ENCODE measurements at places on chromosomes 3 and 15. TPM values are rescaled to one million over a fixed set of nuclear protein-coding genes. Genes with fewer than 3 reads are reported as not detected.

DNA sequence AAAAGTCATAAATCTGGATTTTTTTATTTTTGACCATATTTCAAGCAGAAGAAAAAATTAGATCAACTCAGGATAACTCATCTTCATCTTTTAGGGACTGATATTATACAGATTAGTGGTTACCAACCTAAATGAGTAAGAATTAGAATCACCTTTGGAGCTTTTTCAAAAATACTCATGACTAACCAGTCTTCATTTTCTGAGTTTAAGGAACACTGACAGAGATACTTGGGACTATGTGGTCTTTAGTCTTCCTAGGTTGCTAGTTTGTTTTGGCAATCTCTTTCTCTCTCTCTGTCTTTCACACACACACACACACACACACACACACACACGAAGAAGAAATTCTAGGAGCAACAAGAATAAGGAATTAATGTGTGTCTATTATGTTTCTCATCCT is 50.1 kb downstream of the TMOD3 start:
- no peak for DNase-seq

GRCh38 chr3:115217292-115217677 is 70.2 kb upstream of the ZBTB20 start:
- DNase-seq = no peak

DNA sequence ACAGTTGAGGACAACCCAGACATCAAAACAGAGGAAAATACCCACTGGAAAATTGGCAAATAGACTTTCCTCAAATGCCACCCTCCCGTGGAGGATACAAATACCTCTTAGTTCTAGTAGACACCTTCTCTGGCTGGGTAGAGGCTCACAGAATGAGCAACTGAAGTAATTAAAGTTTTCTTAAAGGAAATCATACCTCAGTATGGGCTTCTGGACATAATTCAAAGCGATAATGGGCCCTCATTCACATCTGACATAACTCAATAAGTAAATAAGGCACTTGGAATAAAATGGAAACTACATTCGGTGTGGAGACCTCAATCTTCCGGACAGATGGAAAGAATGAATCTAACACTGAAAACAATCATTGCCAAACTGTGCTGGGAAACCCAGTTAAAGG is 115.2 kb upstream of the PLCL2 start:
- DNase-seq = no peak

DNA sequence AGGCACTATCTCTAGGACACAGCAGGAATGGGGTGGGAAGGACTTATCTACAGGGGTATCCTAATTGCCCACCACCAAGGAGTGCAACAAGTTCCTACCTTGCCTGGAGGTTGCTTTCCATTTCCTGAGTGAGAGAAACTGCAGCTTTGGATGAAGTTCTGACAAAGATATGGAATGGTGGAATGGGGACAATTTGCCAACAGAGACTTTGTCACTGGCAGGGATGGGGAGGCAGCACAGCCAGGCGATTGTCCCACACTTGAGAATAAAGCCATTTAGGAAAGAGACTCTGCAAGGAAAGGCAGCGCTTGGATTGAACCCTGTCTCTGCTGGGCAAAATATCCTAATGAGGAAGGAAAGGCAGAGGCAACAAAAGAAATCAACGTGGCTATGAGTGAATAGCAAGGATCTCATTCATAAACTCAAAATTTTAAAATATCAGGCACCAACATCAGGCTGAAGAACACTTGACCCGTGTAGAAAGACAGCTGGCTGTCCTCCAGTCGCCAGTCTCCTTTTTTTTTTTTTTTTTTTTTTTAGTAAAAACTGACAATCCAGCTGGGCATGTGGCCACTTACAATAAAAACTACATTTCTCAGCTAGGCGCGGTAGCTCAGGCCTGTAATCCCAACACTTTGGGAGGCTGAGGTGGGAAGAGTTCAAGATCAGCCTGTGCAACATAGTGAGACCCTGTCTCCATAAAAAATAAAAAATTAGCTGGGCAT is 31.6 kb upstream of the PDE8A start:
- no peak for DNase-seq

DNA sequence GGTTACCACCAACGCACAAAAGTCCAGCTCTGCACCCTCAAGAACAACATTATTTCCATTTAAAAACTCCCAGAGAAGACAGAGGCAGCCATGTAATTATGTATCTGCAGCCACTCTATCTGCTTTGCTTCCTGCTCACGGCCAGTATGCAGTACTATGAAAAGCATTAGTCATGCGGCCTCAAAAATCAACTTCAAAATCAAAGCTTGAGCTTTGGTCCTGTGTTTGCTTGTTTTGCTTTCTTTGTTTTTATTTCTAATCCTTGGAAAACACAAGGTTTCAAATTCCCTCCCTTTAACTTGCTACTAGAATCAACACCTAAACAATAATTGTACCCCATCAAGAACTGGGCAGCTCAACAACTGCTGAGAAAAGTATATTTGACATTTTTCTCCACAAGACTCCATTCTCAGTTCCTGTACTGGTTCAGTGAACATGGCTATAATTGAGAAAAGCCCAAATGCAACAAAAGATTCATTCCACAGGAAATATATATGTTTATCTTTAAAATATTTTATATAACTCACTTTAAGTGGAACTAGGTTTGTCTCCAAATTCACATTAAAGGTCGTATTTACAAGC is 37.6 kb downstream of the GBE1 start:
- no peak for DNase-seq

DNA sequence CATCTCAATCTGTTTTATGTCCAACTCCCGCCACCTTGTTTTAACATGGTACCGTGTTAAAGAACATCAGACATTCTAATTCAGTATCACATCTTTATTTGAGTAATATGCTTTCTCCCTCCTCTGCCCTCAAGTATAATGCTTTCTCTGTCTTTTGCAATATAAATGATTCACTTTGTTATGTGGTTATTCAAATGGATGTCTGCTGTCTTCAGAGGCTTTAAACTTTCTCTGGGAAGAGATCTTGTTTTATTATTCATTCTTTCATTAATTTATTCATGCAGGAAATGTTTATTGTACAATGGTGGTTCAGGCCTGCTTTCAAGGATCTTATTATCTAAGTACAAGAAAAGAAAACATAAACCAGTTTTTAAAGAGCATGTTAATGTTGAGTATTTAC is 57.1 kb downstream of the RAP2B start:
- no peak for DNase-seq

GRCh38 chr3:42202217-42202865 is 63.6 kb downstream of the CCK start:
- DNase-seq = no peak

- no peak for DNase-seq
Observed at GRCh38 chr15:58553365-58553918, 121.7 kb downstream of the LIPC start.

DNA sequence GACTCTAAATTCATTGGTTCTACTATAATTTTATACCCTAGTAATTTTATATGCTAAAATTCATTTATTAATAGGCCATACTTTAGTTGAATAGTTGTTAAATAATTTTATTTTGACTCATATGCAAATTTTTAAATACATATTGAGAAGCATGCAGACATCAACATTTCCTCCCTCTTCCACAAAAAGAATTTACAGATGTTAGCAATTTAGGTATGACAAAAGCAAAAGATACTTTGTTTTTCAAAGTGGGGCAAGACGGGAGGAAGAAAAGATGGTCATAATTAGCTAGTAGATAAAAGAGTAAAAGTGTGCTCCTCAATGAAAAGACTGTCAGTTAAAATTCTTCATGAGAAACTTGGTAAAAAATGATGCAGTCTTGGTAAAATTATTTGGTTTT is 148.9 kb upstream of the TSPAN3 start:
- no peak for DNase-seq

GRCh38 chr15:80536716-80537115 is 132.5 kb downstream of the ARNT2 start:
- DNase-seq = no peak

DNA sequence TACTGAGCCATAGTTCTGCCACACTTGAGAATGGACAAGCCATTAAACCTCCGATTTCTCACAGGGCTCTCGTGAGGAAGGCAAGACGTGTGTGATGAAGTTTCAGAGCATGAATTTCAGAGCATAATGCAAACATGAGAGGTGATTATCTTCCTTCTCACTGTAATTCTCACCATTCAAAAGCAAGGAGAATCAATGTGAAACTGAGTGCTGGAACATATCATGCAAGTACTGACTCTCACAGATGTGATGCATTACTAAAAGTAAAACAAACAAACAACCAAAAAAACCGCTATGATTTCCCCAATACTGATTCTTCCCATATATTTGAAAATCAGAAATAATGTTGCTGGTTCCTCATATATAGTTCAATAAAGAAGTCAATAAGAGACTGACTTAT is 23.7 kb downstream of the P3H2 start:
- no peak for DNase-seq

DNA sequence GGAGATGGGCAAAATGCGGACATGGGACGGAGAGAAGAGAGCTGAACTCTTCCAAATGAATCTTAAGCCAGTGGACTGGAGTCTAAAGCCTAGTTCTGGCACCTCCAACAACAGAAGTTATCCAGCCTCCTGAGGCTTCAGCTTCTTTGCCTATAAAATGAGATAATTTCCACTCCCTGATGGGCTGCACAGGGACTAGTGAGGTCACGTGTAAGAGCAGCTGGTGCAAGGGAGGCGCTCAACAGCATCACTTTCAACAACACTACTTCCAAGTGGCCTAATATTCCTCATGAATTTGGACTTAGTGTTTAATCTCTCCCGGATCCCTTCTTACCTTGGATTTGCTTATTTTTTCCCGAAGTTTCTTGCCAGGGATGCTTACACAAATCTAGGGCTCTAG is 8.7 kb downstream of the CXCR6 start:
- DNase-seq = no peak

Gene SLCO2A1
- polyA plus RNA-seq = 2.3 TPM

Gene GASK1A
- polyA plus RNA-seq = 5.2 TPM

Gene GRK7
- not detected for polyA plus RNA-seq

Gene IL12A
- 0.92 TPM for polyA plus RNA-seq

Gene ATP13A5
- polyA plus RNA-seq = not detected

Gene SPINK8
- polyA plus RNA-seq = not detected

Gene KIF15
- polyA plus RNA-seq = 2.3 TPM

Gene P2RY1
- 6.5 TPM for polyA plus RNA-seq

Gene TLR9
- polyA plus RNA-seq = 0.05 TPM

Gene ALCAM
- 10.8 TPM for polyA plus RNA-seq

Gene DMXL2
- polyA plus RNA-seq = 5.9 TPM

Gene TEX55
- not detected for polyA plus RNA-seq

Gene C2CD4A
- not detected for polyA plus RNA-seq

Gene OSBPL10
- 26.2 TPM for polyA plus RNA-seq
